NCI-H2081 treated with DMSO at 0.1 percent for 48 hours (cell line): ENCODE measurements at places on chromosomes 5 and 9.

DNA sequence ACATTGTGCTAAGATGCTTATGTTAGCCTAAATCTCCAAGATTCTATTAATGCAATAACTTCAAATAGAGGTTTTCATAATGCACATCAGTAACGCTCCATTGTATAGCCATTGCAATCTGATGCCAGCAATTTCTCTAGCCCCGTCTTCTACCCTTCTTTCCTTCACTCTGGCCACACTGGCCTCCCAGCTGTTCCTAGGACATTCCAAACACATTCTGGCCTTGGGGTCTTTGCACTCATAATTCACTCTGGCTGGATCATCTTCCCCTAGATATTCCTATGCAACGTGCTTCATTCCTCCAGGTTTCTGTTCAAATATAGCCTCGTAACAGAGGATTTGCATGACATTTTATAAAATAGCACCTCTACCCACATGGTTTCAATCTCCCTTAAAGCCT, 23.3 kb downstream of the FAM81B start:
- no peak for DNase-seq

DNA sequence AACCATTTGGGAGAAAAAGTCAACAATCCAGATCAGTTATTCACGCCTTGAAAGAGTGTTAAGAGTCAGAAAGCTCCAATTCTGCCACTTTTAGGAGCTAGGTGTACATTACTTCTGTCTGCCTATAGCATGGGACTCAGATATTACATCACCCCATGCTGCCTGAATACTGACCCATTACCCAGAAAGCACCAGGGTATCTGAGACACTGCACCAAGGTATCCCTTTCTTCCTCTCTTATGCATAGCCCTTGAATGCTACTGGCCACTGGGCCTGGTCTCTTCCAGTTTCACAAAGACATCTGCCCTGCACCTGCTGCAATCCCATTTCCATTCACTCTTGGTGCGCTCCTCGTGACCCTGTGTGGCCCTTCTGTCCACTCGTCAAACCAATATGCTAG, 2.6 kb downstream of the STRBP start:
- DNase-seq: no peak

- no peak for DNase-seq
Measured at GRCh38 chr9:9016597-9016996, 1217.0 kb upstream of the DMAC1 start.

DNA sequence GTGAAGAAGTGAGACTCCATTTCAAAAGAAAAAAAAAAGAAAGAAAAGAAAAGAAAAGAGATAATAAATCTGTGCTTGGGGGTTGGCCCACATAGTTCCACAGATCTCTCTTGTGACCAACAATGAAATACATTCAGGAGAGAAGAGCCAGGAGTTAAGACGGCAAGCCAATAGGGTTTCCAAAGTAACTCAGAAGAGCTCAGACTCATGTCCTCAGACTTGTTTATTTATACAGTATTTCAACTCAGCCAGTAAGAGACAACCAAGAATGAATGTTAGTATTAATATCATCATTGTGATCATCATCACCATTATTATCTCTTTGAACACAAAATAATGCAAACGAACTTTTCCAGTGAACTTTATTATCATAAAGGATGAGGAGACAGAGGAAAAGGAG, 140.2 kb downstream of the GLIS3 start:
- no peak for DNase-seq

- DNase-seq: no peak
Measured at GRCh38 chr5:148312153-148312552, at the start of gene SPINK7. Gene SPINK7 (plus strand): TSS chr5:148312423. CDS start chr5:148312484, 61 bp downstream.

DNA sequence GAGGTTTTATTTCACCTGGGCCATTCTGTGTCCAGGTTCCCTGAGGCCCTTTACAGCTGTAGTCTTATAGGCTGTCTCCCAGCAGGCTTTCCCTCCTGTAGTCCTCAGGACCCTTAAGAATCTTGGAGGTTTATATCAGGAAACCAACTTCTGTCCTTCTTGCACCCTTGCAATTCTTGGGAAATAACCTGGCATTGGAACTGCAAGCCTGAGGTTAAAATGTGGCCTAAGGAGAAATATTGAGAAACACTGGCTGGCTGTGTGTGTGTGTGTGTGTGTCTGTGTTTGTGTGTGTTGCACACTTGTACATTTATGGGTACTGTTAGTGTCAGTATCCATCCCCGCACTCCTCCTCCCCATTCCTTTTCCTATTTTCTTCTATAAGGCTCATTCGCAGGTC, 168.9 kb downstream of the PAPPA start:
- no peak for DNase-seq

DNA sequence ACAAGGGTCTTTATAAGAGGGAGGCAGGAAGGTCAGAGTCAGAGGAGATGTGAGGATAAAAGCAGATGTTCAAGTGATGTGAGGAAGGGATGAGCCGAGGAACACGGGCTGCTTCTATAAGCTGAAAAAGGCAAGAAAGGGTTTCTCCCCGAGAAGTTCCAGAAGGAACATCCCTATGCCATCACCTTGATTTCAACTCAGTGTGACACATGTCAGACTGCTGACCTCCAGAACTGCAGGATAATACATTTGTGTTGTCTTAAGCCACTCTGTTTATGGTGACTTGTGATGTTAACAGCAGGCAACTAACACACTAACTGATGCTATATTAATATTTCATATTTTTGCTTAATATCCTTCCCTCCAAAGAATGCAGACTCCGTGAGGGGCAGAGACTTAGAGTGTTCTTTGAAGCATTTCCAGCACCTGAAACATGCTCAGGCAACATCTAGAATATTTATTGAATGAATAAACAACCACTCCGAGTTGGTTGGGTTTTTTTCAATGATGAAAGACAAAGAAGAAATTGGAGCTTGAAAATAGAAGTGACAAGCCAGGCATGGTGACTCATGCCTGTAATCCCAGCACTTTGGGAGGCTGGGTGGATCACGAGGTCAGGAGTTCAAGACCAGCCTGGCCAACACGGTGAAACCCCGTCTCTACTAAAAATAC, 77.6 kb upstream of the ADRA1B start:
- DNase-seq: no peak
